ENCODE measurements at places on chromosomes 5 and 9.

- DNase-seq: no peak
Measured at GRCh38 chr5:86579502-86579901, 38.2 kb upstream of the COX7C start.

DNA sequence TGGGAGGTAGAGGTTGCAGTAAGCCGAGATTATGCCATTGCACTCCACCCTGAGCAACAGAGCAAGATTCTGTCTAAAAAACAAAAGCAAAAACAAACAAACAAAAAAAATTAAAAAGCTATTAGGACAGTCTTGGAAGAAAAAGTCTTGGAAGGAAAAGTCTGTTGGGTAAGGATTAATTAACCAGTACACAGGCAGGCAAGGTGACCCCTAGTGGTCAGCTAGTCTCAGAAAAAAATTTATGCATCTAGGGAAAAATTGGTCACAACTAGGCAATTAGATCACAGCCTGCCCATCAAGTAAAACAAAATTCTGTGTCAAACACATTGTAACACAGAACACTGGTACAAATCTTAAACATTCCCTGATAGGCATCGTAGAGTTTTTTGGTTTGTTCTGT lies 6.7 kb upstream of the ANKRD18B start:
- no peak for DNase-seq

DNA sequence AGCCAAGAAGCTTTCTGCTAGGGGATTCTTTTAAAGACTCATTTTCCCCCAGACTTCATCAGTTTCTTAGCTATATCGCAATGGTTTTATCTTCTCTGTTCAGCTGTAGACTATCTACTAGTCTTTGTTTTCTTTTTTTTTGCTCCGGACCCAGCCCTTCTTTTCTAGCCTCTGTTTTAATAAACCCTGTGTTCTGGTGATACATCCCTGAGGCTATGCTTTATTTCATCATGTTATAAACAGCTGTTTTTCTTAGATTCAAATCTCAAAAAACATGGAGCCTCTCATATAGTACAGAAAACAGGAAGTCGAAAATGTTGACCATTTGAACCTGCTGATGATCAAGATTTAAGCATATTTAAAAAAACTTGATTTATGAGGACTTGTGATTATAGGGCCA lies 37.8 kb downstream of the SCGB3A1 start:
- no peak for DNase-seq

DNA sequence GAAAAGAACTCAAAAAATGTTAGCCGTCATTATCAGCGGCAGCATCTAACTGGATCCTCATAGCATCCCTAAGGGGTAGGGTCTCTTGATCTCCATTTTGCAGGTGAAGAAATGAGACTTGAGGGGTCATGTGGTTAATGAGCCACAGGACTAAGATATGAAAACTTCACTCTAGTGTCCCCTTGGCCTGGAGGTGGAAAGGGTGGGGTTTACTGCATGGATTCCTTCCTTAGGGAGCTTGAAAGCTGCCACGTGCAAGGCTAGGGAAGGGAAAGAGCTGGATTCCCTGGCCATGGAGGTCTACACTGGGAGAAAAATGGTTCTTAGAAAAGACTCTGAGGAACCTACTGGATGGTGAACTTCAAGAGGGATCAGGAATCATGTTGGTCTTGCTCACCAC lies 107.9 kb downstream of the SPRY4 start:
- DNase-seq: peak; percentile 59

DNA sequence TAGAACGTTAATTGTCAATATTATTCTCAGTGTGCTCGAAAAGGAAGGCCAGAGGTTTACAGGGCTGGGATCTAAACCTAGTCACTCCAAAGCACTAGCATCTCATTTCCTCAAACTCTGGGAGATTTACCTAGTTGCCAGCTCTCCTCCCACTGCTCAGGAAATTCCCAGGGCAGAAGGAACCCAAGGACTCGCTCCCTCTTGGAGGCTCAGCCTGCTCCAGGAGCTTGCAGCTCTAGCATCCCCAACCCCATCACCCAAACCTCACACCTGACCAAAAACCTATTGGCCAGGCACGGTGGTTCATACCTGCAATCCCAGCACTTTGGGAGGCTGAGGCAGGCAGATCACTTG lies 26.0 kb downstream of the SERINC5 start:
- DNase-seq: no peak

DNA sequence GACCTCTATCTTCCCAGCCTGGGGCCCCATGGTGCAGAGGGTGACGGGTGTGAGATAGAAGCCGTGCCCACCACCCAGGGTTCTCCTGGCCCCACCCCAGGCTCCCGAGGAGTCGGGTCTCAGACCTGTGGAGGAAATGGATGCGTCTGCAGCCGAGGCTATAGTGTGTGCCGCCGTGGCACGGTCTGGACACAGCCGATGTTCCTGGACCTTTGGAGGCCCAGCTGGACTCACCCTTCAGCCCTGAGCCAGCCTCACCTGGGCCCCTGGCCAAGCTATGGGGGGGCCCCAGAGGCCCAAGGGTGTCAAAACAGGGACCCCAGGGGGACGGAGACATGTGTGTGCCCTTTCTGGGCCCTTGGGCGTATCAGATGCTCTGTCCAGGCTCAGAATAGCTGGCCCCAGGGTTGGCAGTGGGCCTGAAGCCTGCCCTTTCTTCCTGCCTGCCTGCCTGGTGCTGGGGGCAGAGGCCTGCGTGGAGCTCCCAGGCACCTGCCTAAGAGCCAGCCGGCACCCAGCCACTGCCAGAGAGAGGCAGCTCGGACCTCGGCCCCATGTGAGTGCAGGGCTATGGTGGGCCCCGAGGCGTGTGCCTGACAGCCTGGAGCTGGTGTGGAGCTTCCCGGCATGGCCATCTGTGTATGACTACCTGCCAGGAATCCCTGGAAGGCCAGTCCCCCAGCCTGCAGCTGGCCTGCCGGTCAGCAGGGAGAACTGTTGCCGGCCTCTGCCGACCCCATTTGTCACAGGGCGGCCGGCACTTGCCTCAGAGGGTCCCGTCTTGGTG lies 41.8 kb downstream of the KCNT1 start:
- DNase-seq: peak; percentile 6

GRCh38 chr5:133247151-133247709 lies 195.4 kb downstream of the HSPA4 start:
- DNase-seq: no peak

DNA sequence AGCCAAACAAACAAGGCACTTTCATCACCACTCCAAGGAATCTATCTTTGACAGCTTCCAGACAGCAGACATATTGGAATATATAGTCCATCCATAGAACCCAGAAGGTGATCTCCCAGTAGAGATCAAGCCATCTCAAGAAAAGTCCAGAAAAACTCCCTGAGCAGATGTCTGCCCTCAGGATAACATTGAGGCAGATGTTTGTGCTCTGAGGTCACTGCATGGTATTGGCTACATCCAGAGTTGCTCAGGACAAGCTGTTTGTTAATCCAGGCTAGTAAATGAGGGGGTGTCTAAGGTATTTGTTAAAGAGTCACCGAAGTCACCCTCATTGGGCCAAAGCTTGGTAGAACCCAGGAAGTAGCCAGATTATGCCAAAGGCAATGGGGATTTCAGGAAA lies 556.3 kb upstream of the KLF4 start:
- no peak for DNase-seq

- no peak for DNase-seq
Measured at GRCh38 chr5:53027913-53028312, 38.8 kb downstream of the ITGA2 start.

GRCh38 chr9:121277518-121278295 lies 9.7 kb downstream of the GSN start:
- DNase-seq: no peak

- no peak for DNase-seq
Measured at GRCh38 chr9:93603011-93603410, 26.6 kb downstream of the PHF2 start.

All from muscle of back (tissue), 13 donors.